Common myeloid progenitor, CD34-positive (primary cell): ENCODE measurements at places on chromosomes 5 and 9.

- DNase-seq = no peak
Observed at GRCh38 chr5:40914835-40915234, 5.5 kb downstream of the C7 start.

DNA sequence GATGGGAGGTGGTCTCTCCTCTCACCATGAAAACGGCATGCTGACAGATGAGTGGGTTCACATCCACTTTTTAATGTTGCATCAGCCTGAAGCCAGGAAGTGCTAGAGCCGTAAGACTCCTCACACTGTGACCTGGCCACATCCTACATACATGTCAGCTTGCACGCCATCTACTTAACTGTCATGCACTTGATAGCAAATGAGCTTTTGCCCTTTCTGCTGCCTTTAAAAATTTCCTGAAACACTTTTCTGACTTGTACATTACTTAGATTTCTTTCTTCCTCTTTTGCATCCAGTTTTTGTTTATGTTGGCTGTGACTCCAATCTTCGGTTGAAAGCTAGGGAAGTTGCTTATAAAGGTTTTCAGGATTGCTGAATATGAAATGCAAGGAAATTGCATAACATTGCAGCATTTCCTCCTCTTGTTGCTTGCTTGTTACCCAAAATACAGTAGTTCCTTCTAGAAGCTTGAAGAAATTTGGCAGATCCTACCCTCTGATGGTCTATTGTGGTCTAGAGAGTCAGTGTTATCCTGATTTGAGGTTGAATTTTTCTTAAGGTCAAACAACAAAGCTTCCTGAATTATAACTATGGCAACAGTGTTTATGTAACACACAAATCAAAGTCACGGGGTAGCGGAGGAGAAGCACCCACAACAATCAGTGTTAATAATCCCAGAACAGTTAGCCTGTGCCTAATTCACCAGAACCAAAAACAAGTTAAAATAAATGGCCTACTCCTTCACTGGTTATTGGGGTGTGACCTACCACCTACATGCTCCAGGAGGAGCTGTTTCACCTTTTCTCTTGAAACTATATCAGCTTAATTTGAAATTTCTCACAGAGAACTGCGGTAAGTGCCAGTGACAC lies 232.5 kb downstream of the ARHGAP26 start:
- peak; percentile 98 for DNase-seq

DNA sequence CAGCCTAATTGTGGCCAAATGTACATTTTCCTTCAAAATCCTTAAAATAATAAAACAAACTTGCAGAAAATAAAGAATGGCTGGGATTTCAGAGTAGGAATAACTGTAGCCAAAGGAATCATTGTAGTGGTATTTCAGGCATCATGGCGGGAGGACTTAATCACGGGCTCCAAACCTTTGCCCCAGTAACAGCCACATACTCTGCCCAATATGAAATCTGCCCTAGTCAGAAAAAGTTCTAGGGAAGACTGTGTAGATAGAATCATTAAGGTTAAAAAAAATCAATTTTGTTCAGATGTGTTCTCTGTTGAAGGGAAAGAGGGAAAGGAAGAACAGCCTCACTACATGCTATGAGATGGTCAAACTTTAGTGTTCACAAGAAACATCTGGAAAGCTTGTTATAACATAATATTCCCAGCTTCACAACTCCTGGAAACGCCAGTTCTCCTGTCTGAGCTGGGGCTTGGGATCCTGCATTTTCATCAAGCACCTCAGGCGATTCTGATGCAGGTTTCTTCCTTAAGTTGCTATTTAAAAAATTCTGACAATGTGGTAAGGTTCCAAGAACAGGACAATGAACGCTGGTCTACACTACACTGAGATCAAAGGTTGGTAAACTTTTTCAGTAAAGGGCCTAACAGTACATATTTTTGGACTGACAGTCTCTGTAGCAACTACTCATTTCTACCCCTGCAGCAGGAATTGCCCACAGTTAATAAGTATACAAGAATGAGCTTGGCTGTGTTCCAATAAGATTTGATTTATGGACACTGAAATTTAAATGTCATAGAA lies 87.9 kb downstream of the CEMIP2 start:
- no peak for DNase-seq

DNA sequence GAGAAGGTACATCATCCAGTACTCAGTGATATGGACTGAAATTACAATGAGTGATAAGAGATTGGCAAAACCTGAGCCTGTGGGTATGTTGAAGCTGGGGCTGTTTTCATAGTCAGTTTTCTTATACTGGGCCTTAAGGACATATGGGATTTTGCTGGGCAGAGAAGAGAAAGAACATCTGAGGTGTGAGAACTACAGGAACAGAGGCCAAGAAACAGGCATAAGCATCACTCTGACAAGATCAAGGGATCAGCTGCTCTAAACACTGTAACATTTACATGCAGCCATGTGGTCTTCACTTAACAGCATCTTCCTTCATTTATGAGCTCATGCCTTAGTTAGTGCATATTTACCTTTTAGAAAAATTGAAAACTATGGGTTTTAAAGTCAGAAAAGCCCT lies 220.0 kb downstream of the TRIM36 start:
- DNase-seq = no peak

GRCh38 chr9:130347036-130347435 lies 81.5 kb downstream of the HMCN2 start:
- DNase-seq = no peak

- no peak for DNase-seq
Observed at GRCh38 chr5:175118700-175119309, 325.2 kb downstream of the DRD1 start.

DNA sequence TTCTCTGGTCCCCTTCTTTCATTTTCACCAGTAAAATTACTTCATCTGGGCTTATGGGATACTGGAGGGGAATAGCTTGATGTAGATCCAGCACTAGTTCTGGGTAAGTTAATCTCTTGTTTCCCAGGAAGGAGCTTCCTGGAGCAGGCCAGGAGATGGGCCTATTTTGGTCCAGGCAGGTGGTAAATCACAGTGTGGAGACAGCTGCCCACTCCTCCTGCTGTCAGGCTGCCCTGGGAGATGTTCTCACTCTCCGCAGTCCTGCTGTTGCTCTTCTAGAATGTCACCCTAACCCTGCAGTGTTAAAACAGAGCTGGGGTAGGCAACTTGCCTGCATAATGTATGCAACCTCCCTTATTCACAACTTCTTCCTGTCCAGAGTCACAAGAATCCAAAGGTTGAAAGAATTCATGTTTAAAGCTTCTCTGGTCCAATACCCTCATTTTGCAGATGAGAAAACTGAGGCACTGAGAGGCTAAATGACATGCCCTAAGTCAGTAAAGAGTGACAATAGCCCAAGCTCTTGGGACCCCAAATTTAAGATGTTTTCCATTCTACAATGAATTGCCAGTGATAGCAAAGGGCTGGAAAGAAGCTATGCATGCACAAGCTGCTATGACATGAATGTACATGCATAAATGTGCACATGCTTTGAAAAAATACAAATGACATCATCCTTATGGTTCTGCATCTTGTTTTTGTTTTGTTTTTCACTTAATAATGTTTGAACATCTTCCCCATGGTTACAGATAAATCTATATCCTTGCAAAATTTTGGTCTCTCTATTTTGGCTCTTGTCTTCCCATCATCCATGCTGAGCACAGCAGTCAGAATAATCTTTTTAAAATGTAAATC lies 71.8 kb upstream of the ADRA1B start:
- no peak for DNase-seq

DNA sequence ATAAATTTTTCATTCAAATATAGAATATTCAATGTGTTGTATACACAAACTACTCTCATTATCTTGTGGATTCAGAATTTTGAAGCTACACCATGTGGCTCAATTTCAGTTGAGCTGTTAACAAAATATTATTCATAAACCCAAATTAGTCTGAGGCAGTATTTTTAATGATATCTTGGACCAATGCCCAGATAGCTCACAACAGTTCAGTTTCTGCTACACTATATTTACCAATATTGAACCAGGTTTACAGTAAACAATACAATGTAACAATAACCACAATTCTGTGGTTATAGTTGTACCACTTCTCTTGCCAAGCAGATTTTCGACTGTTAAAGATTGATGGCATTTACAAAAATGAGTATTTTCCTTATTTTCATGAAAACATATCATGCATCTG lies 99.9 kb downstream of the SSBP2 start:
- DNase-seq = no peak

GRCh38 chr5:152686931-152687330 lies 281.9 kb upstream of the NMUR2 start:
- no peak for DNase-seq
